NAMALWA (cell line): ENCODE measurements at places on chromosomes 2 and 18.

DNA sequence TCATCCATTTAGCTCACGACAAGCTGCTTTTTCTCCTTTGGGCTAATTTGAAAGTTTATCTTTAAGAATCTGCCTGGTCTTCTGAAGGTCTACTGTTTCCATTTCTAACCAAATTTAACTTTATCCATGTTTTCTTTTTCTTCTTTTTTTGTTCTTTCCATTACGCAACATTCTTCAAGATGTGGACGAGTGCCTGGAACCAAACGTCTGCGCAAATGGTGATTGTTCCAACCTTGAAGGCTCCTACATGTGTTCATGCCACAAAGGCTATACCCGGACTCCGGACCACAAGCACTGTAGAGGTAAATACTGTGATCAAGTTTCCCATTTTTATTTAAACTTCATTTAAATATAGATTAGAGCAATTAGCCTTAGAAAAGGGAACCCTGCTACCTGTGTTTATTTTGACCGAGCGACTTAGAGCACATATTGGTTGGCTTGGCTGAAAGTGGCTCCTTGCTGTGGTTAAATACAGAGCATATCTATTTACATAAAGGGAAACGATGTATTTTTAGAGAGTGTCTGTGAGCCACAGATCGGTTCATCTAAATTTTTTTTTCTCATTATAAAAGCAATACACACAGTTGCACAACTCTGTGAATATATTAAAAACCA lies 183.4 kb upstream of the RASGRP3 start:
- DNase-seq, result no peak

GRCh38 chr2:120675460-120676130 lies 60.1 kb upstream of the GLI2 start:
- peak; percentile 53 for DNase-seq

- no peak for DNase-seq
These were observed 119.6 kb downstream of the FAM210A start for GRCh38 chr18:13606604-13607254.

GRCh38 chr18:23585007-23585871 lies 1.1 kb downstream of the NPC1 start:
- DNase-seq, result peak; percentile 57

DNA sequence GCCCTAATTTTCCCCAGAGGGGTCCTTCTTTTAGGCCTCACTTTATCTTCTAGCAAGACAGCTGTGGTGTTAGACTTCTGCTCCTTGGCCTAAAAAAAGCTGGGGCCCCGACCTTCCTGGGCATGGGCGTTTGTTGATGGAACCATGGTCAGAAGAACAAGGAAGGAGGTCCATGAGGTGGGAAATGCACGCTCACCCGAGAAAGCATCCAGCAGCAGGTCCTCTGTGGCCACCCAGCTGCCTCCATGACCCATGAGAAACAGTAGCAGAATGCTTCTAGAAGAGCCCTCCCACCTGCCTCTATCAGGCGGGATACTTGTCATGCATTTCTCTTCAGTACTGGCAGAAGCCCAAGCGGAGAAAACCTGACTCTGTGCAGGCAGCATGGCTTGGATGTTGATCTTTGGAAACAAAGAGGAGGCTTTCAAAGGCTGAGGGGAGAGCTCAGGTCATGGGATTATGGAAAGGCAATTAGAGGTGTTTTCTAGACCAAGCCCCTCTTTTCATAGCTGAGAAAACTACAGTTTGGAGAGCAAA lies 249.1 kb downstream of the FAM210A start:
- no peak for DNase-seq

GRCh38 chr2:169824373-169825333 lies at the start of gene METTL5:
METTL5 (minus strand) TSS chr2:169824905; CDS start chr2:169824597, 308 bp downstream.
- DNase-seq, result peak; percentile 85

DNA sequence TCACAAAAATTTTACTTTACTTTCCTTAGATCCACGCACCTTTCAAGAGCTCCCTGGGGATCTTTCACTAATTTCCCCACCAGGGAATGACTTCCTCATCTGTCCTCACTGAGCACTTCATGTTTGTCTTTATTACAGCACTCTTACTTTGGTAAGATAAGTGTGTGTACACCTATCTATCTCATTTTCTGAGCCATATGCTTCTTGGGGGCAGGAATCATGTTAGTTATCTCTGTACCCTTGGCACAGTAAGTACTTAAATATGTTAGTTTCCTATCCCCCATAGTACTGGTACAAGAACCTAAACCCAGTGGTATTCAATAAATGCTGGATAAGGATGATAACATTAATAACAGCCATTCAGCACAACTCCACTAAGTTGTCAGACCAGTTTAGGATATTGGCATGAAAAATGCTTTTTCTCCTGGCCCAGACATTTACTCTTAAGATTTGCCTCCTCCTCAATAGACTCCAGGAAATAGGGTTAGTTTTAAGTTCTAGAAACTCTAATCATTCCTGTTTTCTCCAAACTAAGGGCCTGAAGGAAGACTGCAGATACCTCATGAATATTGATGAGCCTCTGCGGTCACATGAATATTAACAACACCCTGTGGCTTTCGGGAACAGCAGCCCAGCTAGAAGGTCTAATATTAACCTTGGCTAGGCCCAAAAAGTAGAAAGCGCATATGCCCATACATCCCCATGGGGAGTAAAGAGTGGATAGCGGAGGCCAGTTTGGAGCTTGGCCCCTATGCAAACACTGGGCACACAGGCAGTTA lies 38.2 kb downstream of the NHEJ1 start:
- no peak for DNase-seq

- no peak for DNase-seq
These were observed 31.5 kb downstream of the LYPD1 start for GRCh38 chr2:132638313-132639040.

GRCh38 chr2:120864981-120865380 lies 129.3 kb downstream of the GLI2 start:
- no peak for DNase-seq

DNA sequence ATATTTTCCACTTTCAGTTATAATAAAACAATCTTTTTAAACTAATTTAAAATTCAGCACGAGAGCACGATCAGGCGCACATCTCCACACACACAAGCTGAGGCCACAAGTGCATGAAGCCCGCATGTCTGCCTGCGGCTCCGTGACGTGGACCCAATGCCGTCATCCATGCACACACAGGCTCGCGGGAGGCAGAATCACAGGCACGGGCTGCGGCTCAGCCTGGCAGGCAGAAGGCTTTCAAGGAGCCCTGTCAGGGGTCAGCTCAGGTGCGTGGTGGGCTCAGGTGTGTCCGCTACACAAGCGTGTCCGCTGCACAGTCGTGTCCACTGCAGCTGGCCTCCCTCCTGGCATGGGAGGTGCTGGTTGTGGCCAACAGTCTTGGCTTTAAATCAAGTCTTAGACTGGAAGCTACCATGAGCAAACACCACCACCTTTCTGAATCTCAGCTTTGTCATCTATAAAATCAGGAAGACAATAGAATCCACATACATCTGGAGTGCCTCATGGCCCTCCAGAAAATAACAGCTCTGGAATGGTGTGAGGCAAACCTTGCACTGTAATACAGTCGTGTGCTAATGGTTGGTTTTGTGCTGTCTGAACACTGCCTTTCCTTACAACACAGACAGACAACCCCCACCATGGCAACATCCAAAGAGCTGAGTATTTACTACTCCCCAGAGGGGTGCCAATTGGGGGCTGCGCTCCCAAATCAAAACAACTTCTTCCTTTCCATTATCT lies 210.1 kb downstream of the NDUFA10 start:
- DNase-seq, result no peak

GRCh38 chr2:44528595-44528994 lies 166.8 kb downstream of the CAMKMT start:
- DNase-seq, result no peak

GRCh38 chr2:12828980-12829379 lies 112.2 kb downstream of the TRIB2 start:
- no peak for DNase-seq

GRCh38 chr2:169782513-169782912 lies 16.2 kb upstream of the SSB start:
- no peak for DNase-seq

DNA sequence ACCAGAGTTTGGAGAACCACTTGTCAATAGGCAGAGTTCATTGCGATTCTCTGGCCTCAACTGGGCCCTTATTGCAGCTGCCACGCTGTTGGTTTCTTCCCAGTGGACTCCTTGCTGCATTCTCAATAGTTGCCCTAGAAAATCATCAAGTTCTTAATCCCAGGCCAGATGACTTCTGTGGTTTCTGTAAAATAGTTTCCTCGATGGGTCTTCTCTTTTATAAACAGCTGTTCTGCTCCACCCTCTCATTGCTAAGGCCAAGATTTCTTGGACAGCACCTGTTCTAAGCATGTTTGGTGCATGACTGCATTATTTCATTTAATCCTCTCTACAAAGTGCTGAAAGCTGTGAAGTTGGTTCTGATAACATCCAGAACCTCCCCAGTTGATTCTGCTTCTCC lies 131.0 kb downstream of the BCL2L11 start:
- DNase-seq, result no peak

GRCh38 chr18:10834128-10834815 lies 308.4 kb downstream of the NAPG start:
- no peak for DNase-seq

- DNase-seq, result no peak
These were observed 28.4 kb downstream of the DNAJC10 start for GRCh38 chr2:182744490-182744889.

- DNase-seq, result no peak
These were observed 10.0 kb downstream of the NGEF start for GRCh38 chr2:233002829-233003657.

DNA sequence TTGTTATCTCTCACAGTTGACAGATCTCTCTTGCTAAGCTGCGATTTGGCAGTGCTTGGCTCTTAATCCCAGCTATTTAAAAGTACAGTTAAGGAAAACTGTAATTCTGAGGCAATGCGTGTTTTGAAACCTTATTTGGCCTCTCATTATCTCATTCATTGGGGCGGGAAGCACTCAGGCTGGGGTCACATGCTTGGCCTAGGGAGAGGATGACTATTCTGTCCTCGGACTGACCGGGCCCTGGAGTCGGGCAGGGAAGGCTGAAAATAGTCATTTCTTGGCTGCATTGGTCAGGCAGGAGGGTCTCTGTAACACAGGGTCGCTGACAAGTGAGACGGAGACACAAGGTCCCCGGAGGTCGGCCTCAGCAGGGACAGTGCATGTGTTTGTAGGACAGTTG lies 20.2 kb upstream of the EMILIN2 start:
- DNase-seq, result no peak

- DNase-seq, result no peak
These were observed 11.3 kb upstream of the COPS8 start for GRCh38 chr2:237074211-237074993.

GRCh38 chr2:220665108-220665471 lies 907.0 kb downstream of the EPHA4 start:
- DNase-seq, result no peak

- no peak for DNase-seq
These were observed 18.5 kb downstream of the KCMF1 start for GRCh38 chr2:84989422-84989821.

GRCh38 chr18:23380001-23380550 lies 73.0 kb upstream of the RIOK3 start:
- DNase-seq, result no peak

GRCh38 chr2:81247648-81248047 lies 943.1 kb upstream of the LRRTM1 start:
- DNase-seq, result no peak

- DNase-seq, result no peak
These were observed 188.9 kb downstream of the NDUFA10 start for GRCh38 chr2:239836021-239836765.

DNA sequence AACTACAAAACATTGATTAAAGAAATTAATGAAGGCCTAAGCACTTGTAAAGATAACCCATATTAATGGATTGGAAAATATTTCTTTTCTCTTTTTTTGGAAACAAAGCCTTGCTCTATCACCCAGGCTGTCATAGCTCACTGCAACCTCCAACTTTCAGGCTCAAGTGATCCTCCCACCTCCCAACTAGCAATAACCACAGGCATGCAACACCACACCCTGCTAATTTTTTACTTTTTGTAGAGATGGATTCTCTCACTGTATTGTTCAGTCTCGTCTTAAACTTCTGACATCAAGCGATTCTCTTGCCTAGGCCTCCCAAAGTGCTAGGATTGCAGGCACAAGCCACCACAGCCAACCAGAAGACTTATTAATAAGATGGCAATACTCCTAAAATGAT lies 73.4 kb upstream of the NDUFV2 start:
- no peak for DNase-seq

- DNase-seq, result no peak
These were observed 1048.8 kb downstream of the DPP10 start for GRCh38 chr2:115491186-115491793.

GRCh38 chr2:39568561-39569006 lies 97.1 kb upstream of the TMEM178A start:
- no peak for DNase-seq

DNA sequence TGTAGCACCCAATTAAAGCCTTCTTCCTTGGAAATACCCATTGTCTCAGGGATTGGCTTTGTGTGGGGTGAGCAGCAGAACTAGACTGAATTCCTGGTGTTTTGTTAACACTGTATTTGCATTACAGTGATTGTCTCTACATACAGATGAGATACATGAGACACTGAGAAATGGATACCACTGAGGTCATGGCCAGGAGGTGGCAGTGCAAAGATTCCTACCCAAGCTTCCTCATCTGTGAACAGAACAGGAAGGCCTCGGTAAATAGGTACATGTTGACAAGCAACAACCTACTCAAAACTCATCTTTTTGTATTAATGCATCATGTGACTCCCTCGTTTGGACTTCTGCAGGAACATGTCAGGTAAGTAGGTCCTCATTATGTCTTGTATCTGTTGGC lies 445.8 kb upstream of the RGPD4 start:
- no peak for DNase-seq

- no peak for DNase-seq
These were observed 37.1 kb upstream of the FEZ2 start for GRCh38 chr2:36634981-36635597.

GRCh38 chr2:65863713-65864112 lies 431.3 kb upstream of the SPRED2 start:
- no peak for DNase-seq

DNA sequence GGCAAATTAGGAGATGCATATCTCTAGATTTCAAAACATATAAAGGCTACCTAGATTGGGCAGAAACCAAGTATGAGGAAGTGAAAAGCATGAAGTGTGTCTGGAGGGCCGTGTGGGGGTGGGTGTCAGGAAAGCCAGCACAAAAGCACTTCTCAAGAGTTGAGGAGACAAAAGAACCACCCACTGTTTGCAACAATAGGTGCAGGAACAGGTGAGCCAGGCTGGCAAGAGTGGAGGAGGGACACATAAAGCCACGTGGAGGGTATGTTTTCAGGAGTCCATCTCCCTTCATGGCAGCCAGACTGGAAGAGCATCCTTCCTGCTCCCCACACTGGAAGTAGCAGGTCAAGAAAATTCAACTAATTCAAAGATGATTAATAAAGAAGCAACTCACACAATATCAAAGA lies 96.4 kb downstream of the CERS6 start:
- DNase-seq, result no peak

GRCh38 chr2:128499367-128500137 lies 180.9 kb upstream of the HS6ST1 start:
- DNase-seq, result no peak

DNA sequence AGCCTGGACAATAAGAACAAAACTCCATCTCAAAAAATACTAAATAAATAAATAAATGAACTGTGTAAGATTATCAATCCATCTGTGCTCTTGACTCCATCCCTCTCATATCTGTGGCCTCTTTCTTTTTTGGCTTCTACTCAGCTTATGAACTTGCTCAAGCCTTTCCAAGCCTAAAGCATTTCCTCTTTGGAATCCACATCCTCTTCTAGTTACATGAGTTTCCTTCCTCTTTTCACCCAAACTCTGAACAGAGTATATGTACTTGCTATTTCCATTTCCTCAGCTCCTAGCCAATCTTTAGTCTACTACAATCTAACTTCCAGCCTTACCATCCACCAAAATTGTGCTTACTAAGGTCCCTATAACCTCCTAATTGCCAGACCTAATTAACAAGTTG lies 2.5 kb upstream of the DNAJC10 start:
- peak; percentile 27 for DNase-seq
